ENCODE measurements at places on chromosomes 12 and 14.
A peak's percentile ranks its signal among the peaks of the same experiment; 100 is the strongest.

DNA sequence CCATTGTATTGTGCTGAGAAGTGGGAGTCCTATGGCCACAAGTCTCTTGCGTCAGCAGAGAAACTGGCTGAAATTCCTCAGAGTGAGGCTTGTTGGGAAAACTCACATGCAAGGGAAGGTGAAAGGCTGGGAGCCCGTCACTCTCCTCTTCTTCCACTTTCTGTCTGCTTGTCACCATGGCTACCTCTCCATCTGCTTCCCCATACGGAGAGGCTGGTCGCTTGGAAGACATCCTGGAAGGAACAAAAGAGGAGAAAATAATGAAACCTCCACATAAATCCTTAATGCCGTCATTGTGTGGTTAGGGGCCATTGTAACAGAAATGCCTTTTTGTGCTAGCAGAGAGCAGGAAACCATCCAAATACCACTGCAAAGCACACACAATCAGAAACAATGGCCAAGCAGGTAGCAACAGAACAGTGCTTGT, 53.7 kb downstream of the SOX5 start:
- DNase-seq: no peak

DNA sequence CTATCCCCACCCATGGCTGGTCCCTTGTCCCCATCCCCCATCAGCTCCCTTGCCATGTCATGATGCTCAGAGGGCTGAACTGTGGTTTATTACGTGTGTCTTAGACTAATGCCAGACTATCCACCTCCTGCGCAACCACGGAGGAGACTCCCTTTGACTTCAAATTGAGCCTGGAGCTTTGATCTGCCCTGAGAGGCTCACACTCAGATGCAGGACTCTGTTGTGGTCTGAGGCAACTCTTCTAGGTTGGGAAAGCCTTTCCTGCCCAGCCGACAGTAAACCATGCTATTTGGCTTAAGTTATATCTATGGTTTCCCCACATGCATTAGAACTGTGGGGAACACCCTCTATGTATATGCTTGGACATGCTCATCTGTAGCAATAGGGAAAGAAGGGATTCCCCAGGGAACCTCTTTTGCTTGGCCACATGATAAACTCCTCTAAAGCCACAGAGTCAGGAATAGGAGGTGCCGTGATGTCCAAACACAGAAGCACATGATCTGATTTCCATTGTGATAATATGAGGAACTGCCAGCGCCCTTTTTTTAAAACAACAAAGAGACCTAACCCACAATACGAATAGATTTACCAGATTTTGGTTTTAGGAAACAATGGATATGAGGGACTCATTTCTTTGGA, 11.1 kb upstream of the LGALS3 start:
- DNase-seq: no peak

DNA sequence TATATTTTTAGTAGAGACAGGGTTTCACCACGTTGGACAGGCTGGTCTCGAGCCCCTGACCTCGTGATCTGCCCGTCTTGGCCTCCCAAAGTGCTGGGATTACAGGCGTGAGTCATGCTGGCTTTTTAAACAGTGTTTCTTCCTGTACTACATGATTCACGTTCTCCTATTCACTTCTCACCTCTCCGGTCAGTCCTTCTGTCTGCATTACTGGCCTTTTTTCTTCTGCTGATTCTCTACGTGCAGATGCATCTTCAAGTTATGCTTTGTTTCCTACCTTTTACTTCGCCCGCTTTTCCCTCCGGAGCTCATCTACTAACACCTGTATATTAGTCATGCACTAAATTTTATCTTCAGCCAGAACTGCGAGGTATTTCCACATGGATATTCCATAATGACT, 296.2 kb upstream of the FLRT2 start:
- DNase-seq: no peak

GRCh38 chr14:70838076-70838475, 28.8 kb upstream of the MAP3K9 start:
- DNase-seq: no peak

DNA sequence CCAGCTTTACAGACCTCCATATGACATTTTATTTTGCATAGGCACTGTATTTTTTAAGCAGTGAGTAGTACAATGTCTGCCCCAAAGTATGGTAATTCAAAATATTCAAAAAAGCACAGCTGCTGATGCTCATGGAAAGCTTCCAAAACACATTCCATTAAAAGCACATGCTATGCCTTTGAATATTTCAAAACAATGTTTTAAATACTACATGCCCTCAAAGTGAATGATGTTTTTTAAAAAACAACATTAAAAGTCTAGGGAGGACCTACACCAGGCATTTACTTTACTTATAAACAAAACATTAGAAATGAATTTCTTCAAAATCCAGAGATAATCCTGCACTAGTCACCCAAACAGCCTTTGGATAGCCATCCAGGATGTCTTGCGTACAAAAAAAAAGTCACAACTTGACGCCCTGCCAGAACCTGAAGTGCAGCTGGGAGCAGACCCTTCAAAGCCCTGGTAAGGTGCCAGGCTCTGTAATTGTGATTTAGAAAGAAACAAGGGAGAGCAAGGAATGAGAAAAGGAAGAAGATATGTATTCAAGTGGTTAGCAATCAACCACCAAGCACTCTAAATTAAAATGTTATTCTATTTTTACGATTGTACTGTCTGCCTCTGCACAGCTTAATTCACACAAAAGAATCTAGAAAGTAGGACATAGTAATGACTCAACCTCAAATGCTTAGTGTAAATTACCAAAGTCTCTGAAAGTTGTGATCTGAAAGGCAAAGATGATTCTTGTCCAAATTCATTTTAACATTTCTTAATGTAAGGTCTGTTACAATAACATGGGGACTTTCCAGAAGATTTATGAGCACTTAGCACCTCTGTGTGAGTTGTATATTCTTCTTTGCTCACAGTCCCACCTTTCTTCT, 31.9 kb downstream of the CEP83 start:
- DNase-seq: no peak

- DNase-seq: no peak
These were observed 875.7 kb upstream of the USP15 start for GRCh38 chr12:61384511-61384910.

DNA sequence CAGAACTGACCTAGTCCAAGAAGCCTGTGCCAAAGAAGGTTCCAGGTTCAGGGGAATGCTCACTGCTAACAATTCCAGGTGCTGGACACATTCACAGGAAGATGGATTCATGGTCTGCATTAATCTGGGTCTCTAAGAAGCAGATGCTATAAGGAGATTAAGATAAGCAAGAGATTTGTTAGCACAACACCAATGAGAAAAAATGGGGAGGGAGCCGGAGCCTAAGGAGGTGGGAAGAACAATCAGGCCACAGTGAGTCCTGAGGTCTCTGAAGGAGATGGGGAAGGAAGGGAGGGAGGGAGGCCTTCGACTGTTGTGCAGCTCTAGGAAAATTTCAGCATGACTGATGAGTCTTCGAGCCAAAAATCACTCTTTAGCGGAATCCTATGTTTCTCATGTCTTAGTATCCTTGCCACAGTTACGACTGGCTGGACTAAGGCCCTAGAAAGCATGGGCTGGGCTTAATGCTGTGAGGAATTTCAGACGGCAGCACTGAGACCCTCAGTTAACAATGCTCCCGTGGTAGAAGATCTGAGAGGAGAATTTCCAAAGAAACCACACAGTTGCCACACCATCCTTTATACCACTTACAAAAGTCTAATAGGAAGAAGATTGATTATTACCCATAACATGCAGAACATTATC, 31.5 kb upstream of the PTGDR start:
- DNase-seq: no peak

GRCh38 chr14:37870632-37871346, 275.4 kb downstream of the TTC6 start:
- no peak for DNase-seq

GRCh38 chr12:105201299-105201698, 34.7 kb downstream of the APPL2 start:
- DNase-seq: no peak

DNA sequence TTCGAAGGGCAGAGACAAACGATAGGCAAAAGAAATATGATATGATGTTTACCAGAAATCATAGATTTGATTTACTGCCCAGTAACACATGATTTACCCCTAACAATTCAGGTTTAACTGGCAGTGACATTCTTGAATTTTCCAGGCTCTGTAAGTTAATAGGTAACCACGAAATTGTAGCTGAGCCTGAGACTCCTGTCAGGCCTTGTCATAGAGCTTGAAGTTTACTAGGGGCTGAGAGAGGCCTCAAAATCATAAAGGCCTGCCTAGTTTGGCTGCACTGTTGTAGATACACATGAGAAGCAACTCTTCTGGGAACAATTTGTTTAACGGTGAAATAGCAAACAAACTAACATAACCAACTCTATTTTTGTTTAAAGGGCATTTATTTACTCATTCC, 3.3 kb downstream of the ERP27 start:
- DNase-seq: no peak

DNA sequence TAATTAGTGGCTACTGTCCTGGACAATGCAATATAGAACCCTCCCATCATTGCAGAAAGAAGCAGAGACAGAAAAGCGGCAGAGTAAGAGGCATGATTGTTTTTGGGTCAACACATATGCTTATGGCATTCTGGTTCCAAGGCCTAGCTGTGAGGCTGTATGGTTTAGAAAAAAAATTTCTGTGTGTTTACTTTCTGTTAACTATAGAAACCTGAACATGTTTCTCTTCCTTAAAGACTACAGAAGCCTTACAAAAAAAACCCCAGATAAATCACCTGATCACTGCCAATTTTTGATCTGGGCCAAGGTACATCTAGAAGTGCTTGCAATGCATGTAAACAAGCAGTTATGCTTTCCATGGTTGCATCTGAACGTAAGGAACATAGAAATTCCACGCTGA, 100.0 kb upstream of the HECTD1 start:
- no peak for DNase-seq

- no peak for DNase-seq
These were observed 140.8 kb downstream of the DUSP6 start for GRCh38 chr12:89211456-89211855.

DNA sequence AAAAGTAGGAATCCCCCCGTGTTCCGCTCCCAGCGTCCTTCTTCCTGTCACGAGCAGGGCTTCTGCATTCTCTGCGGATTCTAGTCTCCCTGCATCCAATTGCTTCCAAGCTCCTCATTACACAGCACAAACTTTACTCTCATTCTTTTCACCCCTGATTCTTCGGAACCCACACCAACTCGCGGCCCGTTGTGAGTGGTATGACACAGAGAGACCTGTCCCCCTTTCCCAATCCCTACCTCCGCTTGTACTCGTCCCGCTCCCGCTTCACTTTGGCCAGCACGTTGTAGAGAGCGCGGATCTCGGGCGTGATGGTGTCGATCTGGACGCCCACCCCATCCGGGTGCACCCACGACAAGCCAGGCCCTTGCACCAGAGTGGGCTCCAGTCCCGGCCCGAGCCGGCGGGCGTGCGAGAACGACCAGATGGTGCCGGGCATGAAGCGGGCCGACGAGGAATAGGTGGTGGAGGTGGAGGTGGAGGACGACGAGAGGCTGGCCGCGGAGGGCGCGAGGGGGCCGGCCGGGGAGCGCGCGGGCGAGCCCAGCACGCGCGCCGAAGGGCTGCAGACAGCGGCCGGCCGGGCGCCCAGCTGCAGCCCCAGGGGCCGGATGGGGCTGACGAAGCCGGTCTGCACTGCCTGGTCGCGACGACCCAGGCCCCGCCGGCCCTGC, 687 bp downstream of the IFFO1 start:
- DNase-seq: no peak

GRCh38 chr12:87368259-87368658, 660.9 kb downstream of the C12orf50 start:
- DNase-seq: no peak

DNA sequence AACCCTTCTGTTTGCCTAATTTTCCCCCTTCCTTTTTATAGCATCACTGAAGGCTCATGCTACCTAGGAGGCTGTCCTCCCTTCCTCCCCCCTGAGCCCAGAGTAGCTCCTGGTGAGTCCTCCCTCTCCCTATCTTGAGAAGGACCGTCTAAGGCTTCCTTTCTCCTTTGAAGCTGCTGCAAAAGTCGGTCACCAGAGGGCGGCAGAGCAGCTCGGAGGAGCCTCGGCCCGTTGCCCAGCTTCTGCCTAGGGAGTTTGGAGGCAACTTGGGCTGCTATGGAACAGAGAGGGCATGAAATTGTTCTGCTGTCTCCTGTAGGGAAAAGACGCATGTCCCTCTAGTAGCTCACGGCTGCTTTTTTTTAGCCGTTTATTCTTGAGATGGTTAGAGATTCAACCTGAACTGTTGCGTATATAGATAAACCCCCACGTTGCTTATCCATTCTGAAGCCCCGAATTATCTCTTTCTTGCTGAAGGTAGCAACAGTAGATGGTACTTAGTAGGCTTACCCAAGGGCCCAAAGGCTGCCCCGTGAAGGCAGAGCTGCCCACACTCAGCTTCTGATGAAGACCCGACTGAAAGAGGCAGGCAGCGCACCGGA, 5.7 kb downstream of the WNT5B start:
- DNase-seq: peak; percentile 69

- no peak for DNase-seq
These were observed 79.0 kb downstream of the WDR20 start for GRCh38 chr14:102218688-102219087.

GRCh38 chr14:99721792-99722516, 37.9 kb downstream of the CYP46A1 start:
- DNase-seq: no peak

DNA sequence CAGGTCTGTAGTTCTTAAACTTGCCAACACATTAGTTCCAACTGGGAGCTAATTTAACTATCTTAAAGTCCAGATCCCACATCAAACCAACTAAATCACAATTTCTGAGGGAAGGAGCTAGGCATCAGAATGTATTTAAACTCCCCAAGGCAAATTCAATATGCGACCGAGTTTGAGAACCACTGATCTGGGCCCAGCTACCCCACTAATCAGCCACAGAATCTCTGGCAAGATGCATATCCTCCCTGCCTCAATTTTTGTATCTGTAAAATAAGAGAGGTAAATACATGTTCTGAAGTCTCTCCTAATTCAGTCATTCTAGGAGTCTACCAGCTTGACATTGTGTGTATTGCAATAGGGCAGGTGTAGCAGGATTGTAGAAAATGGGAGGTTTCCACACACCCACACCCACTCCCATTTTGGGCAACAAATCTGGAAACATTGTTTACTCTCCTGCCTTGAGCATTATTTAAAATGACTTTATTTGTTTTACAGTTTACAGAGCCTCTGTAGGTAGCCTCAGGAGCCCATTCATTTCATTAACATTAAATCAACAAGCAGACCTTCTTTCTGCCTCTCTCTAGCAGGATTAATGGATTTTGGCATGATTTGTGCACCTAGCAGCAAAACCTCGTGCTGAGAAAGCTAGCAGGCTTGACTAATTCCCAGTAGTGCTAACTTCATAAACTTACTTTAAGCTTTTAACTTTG, 15.6 kb downstream of the LGR5 start:
- DNase-seq: no peak

- peak; percentile 81 for DNase-seq
These were observed at the start of gene TMEM229B for GRCh38 chr14:67487937-67488893. Gene TMEM229B, minus strand, starts transcription at chr14:67488721. Its CDS starts 14,798 bp downstream, at chr14:67473923.
